ENCODE measurements at places on chromosomes 6 and 20.

GRCh38 chr20:46621492-46621891 is 29.8 kb downstream of the SLC13A3 start:
- DNase-seq, result no peak

DNA sequence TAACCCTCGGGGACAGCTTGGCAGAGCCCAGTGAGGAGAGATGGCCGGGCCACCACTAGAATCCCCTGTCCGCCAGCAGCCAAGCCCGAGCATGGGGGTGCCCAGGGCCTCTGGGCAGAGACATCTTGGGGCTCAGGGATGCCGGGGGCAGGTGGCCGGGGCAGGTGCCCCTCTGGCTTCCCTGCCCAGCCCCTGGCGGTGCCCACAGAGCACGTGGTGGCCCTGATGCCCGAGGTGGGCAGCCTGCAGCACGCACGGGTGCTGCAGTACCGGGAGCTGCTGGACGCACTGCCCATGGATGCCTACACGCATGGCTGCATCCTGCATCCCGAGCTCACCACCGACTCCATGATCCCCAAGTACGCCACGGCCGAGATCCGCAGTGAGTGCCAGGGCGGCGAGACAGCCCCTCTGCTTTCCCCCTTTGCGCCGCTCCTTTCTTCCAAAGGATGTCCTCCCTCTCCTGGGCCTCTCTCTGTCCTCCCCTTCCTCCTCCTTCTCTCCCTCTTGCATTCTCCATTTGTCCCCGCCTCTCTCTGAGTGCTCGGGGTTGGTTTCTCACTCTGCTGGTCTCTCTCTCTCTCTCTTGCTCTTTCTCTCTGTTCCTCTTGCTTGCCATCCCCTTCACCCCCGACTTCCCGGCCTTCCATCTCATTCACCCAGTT is 11.2 kb downstream of the GDAP1L1 start:
- DNase-seq, result no peak

DNA sequence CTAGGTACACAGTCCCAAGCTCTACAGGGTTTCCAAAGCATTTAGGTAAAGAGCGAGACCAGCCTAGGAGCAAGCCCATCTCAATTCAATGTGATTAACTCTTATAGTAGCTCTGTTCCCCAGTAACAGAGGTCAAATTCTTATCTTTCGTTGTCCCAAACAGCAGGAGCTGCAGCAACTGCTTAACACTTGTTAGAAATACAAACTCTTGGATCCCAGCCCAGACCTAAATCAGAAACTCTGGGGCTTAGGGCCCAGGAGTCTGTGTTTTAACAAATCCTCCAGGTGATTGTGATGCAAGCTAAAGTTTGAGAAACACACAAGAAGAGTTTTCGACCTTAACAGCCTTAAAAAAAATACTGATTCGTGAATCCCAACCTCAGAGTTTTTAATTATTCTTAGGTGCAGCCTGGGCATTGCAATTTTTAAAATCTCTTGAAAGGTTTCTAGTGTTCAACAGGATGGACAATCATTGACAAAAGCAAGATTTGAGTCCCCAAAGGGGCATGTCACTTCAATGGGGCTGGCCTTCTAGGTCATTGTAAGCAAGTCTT is 127.4 kb upstream of the HCRTR2 start:
- DNase-seq, result no peak

- DNase-seq, result no peak
Observed at GRCh38 chr20:32454164-32455145, 96.3 kb downstream of the ASXL1 start.

DNA sequence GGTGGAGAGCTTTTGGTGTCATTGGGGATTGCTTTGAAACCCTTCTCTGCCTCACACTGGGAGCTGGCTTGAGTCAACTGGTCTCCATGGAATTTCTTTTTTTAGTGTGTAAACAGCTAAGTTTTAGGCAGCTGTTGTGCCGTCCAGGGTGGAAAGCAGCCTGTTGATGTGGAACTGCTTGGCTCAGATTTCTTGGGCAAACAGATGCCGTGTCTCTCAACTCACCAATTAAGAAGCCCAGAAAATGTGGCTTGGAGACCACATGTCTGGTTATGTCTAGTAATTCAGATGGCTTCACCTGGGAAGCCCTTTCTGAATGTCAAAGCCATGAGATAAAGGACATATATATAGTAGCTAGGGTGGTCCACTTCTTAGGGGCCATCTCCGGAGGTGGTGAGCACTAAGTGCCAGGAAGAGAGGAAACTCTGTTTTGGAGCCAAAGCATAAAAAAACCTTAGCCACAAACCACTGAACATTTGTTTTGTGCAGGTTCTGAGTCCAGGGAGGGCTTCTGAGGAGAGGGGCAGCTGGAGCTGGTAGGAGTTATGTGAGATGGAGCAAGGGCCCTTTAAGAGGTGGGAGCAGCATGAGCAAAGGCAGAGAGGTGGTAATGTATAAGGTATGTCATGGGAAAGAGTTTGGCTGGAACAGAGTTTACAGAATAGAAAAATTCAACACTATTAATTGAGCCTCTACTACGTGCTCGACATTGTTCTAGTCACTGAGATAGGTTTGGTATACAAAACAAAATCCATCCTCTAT is 31.2 kb downstream of the SRSF3 start:
- peak; percentile 17 for DNase-seq

DNA sequence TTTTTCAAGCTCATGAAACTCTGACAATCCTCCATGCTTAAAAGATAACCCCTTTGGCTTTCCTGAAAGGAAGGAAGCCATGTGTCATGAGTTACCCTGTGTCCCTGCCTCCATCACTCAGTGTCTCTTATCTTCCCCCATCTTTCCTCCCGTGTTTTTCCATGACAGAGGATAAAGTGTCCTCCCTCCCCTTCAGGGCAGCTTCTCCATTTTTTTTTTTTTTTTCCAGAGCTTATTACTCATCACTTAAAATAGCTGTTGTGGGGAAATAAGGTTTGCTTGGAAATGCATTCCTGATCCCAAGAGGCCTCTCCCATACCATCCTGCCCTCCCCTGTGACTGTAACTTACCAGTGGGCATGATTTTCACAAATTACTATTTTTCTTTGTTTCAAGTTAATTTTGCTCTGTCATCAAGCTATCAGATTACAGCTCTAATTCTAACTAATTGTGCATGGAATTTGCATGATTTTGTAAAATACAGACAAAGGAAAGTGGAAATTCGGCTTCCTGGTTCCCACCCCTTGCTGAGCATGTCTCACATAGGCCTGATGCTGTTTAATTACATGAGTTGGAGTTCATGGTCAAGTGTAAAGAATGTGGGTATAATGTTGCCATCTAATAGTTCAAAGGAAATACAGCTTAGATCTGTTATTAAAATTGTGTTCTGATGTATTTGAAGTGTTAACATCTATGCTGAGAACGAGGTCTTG is 614.5 kb upstream of the FLRT3 start:
- DNase-seq, result peak; percentile 9

DNA sequence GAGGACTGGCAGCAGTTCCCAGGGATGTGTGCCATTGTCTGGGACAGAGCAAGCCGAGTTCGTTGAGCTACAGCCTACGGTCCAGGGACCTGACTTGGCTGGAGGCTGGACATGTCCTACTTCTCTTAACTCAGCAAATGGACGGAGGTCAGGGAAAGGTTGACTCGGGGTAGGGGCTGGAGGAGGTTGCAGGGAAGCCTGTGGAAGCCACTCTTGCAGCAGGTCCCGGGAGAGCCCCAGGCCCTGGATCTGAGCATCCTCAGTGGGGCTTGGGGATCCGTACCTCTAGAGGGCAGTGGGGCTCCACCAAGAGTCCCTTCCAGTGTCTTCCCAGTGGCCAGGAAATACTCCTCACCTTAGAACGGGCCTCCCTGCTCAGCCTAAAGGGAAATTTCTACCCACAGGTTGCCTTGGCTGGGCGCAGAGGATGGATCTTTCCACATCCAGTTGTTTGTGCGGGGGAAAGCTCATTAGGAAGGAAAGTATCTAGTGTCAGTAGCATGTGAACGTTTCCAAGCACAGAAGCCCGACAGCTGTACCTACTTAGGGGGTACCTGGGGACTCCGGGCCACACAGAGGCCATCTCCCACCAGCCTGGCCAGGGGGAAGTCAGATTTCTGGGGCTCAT is 170.2 kb downstream of the NFATC2 start:
- DNase-seq, result peak; percentile 55

DNA sequence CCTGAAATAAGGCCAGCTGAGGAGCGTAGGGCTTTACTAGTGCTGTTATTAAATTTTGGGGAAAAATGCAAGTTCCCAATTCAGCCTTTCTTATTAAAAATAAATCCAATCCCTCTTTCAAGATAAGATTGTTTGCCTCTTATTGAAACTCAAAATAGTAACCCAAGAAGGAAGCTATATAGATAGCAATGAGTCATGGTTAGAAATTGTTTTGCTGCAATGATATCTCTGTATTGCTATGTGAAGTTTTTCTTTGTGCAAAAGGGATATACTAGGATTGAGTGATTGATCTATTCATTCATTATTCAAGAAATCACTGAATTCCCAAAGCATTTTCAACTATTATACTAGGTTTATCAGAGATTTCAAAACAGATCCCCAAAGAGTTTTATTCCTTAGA is 93.0 kb upstream of the HDAC2 start:
- no peak for DNase-seq

- no peak for DNase-seq
Observed at GRCh38 chr6:123901436-123901835, 97.8 kb downstream of the NKAIN2 start.

DNA sequence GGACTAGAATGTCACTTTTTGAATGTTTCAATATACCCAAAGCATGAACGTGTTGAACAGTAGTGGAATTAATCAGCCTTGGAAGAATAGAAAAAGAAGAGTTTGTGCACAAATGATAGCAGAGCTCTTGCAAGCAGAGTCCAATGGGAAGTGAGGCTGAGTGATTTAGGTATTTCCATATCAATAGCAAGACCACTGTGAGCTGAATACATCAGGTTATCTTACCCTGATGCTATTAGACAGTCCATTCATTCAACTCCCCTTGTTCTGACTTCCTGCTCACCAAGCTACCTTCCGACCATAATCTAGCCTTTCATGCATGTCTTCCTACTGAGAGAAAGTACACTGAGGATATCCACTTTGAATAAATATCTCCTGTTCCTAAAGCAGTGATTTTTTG is 349.2 kb upstream of the RNF217 start:
- DNase-seq, result no peak

DNA sequence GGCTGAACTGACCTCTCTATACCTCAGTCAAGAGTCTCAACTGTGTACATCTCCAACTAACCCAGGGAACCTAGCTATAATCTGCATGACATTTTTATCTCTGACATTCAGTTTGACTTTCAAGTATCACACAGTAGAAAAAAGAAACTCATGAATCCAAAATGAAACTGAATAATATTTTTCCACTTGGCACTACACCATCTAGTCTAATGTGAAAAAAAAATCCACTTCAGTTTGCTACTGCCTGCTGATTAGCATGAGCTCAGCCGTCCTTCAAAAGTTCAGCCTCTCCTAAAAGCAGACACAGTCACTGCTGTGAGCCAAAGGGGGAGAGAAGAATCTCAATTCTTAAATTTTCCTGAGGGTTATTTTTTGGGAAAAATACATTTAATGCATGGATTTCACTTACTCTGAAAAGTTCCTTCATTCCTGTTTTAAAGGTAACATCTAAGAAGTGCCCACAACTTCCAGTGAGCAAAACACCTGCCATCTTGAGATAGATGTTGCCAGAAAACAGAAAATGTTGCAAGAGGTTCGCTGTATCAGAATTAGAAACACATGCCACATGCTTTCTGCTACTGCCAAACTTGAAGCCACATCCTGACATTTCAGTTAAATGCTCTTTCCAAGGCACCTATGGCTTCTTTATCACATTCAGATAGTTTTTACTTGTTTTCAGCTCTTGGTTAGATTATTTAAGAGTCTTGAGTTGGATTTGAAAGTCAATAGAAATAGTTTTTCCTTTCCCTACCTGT is 95.4 kb downstream of the MKKS start:
- DNase-seq, result no peak

DNA sequence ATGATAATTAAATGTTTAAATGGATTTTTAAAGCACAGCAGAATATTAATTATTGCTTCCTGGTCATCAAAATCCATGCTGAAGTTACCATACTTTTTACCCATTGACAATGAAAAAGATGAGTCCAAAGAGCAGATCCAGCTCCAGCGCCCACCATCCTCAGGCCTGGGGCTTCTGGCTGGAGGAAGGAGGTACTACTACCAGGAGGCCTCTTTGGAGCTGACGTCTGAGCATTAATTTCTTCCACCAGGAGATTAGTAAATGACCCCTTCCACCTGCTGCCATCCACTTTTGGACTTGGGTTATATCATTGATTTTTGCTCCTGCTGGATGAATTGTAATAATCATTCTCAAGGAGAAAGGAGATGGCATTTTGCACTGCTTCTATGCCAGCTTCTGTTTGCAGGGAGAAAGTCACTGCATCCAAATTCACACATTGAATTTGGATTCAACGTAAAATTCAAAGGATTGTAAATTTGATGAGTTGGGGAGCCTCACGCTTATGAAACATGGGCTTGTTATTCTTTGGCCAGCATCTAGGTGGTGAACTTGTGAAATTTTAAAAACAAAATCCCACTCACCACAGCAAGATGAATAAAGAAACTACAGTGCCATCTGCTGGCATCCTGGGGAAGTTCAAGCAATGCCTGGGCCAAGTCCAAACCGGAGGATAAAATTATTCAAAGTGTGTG is 121.8 kb downstream of the SASH1 start:
- DNase-seq, result peak; percentile 52

DNA sequence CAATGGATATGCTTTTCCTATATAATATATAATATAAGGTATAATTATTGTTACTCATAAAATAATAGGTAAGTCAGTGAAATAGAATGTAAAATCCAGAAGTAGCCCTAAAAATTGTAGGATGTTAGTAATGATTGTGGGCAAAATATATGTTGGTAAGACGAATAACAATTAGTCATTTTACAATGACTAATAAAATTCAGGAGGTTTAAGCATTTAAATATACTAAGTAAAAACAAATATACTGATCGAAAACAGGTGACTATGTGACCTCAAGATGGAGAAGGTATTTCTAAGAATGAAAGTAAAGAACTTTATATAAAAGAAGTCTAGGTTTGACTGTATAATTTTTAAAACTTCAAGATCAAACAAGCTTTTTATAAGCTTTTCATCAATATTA is 28.9 kb downstream of the FUCA2 start:
- no peak for DNase-seq

- peak; percentile 61 for DNase-seq
Observed at GRCh38 chr6:22737331-22737730, 168.0 kb downstream of the HDGFL1 start.

GRCh38 chr6:71965404-71965803 is 79.1 kb downstream of the RIMS1 start:
- peak; percentile 60 for DNase-seq

DNA sequence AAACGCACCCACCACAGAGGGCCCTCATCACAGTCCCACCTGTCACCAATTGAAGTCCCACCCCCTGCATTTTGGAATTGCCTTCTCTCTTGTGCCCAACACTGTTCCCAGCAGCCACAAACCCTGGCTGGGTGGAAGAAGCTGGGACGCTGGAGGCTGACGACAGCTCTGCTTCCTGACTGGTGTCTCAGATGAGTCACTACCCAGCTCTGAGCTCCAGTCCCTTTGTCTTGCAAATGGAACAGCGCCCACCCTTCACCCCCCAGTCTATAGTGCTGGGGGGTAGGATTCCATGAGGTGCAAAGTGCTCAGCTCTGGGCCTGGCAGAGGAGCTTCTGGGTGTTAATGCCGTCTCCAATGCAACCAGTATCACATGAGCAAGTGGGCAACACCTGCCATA is 85.3 kb downstream of the DLGAP4 start:
- no peak for DNase-seq

- peak; percentile 8 for DNase-seq
Observed at GRCh38 chr6:76684875-76685274, 612.4 kb upstream of the IMPG1 start.

GRCh38 chr6:154347981-154348380 is 8.6 kb downstream of the IPCEF1 start:
- no peak for DNase-seq
